ENCODE measurements at places on chromosomes 1 and 21. TPM values are rescaled to one million over a fixed set of nuclear protein-coding genes. Genes with fewer than 3 reads are reported as not detected.

The CTSK gene
- total RNA-seq: 24.2 TPM

The TCHHL1 gene
- not detected for total RNA-seq

The COL9A2 gene
- 0.38 TPM for total RNA-seq

The TP73 gene
- total RNA-seq: not detected

The WNT3A gene
- not detected for total RNA-seq

The KLHL21 gene
- total RNA-seq: 76.5 TPM

The MRPS21 gene
- total RNA-seq: 42.0 TPM

The HTR6 gene
- total RNA-seq: not detected

The GBP1 gene
- total RNA-seq: 22.3 TPM

The NKAIN1 gene
- under 0.01 TPM for total RNA-seq

Data from regular cardiac myocyte (primary cell).